ENCODE measurements at places on chromosomes 13 and 19.
A peak's percentile ranks its signal among the peaks of the same experiment; 100 is the strongest.

- no peak for DNase-seq
Measured at GRCh38 chr13:113969973-113970611, 3.8 kb downstream of the C13orf46 start.

DNA sequence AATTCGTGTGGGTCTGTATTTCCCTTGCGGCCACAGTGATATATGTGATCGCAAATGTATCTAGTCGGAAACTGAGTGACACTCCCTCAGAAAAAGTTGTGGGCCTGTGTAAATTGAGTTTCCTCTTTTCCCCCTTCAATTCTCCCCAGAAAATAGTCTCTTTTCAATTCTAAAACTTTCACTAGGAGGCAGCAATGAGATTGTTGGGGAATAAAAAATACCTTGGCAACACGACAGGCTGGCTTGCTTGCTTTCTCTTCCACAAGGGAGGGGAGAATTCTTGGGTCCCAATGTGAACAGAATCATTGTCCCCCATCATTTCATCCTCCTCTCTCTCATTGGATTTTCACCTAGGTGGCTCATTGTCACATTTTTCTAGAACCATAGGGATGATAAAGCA, 3.7 kb upstream of the SOX21 start:
- DNase-seq = no peak

GRCh38 chr13:34035676-34036325, 217.9 kb downstream of the RFC3 start:
- peak; percentile 71 for DNase-seq

DNA sequence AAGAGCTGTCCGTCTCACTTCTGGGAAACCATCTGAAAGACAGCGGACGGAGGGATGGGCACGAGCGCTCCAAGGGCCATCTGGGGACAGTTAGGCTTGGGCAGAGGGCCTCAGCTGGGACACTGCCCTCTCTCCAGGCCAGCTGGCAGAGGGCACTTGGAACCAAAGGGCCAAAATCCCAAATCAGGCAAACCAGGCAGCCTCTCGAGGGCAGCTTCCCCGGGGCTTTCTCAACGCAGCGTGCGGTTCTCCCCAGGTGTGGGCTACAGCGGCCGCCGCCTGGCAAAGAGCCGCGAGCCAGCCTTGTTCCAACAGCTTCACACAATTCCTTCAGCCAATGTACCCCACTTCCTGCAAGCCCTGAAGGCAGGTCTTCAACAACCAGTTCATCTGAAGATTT, 5.0 kb downstream of the MLLT1 start:
- no peak for DNase-seq

DNA sequence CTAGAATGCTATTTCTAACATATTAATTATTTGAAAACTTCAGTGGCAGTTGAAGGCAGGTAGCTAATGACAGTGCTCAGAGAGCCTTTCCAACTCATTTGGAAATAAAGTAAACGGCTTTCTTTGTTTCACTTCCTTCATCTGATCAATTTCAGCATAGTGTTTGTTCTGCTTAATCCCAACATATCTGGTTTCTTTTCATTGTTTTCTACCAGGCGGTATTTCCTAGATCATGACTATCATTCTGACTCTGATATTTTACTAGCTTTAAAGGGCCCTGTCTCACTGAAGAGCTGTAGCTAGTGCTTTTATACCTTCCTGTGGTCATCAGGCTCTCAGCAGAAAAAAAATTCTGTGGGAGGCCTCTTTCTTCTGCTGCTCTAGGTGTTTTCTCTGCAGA, 178.6 kb downstream of the RBM26 start:
- DNase-seq = no peak

DNA sequence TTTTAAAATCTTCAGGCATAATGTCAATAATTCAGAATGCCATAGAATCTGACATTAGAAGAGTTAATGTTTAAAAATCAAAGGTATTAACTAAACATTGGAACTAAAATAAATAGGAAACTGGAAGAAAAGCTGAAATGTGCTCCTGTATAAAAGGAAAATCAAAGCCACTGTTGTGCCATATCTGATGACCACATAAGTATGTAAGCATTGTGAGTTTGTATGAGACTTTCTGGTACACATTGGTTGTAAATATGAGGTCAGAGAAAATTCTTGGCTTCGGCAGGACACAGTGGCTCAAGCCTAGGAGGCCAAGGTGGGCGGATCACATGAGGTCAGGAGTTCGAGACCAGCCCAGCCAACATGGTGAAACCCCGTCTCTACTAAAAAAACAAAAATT, 48.3 kb upstream of the INTS6 start:
- no peak for DNase-seq

DNA sequence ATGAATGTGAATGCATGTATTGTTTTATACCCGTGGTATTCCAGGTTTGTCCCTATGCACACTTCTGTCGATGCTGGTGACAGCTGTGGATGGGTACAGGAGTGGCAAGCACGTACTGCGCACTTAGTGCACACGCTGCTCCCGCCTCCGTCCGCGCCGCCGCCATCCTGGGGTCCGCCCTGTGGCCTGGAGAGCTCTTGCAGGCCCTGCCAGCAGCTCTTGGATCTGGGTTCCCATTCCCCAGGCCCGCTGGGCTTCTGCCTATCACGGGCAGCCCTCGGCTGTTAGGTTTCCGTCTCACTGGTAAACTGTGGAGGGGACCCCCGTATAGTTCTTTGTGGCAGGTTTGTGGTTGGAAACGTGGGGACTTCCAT, 4.0 kb downstream of the GNA11 start:
- no peak for DNase-seq

DNA sequence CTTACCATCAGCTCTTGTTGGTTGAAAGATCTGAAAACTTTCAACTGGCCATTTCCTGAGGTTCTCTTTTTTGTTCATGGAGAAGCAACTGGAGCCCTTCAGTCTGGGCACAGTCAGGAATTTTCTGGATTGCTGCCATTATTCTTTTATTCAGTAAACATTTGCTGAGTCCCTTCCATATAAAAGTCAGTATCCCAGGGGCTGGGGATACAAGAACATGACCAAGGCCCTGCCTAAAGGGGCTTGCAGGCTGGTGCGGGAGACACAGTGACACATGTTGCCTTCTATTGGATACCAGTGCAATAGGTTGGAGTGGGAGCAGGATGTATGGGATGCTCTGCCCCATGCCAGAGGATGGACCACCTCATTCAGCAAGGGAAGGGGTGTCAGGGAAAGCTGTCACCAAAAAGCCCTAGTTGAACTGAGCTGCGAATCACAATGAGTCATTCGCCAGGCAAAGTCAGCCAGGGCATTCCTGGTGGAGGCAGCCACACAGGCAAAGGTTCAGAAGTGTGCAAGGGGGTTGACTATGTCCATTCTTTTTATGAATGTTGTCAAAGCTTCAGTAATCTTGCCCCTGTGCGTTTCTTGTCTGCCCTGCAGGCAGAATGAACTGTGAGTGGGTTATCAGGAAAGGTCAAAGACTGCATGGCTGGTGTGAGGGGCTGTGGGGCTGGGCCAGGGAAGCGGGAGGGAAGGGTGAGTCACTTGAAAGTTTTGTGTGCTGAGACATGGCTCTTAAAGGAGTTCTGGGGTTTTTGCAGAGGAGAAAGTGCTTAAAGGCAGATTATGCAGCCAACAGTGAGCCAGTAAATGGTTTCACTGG, 395.9 kb downstream of the KCNRG start:
- DNase-seq = peak; percentile 92

GRCh38 chr13:79405501-79405830, 589 bp downstream of the RBM26 start:
- no peak for DNase-seq

GRCh38 chr19:58406818-58407657, 1.4 kb upstream of the ZNF584 start:
- no peak for DNase-seq

- no peak for DNase-seq
Measured at GRCh38 chr13:68078874-68079273, 848.7 kb upstream of the PCDH9 start.

DNA sequence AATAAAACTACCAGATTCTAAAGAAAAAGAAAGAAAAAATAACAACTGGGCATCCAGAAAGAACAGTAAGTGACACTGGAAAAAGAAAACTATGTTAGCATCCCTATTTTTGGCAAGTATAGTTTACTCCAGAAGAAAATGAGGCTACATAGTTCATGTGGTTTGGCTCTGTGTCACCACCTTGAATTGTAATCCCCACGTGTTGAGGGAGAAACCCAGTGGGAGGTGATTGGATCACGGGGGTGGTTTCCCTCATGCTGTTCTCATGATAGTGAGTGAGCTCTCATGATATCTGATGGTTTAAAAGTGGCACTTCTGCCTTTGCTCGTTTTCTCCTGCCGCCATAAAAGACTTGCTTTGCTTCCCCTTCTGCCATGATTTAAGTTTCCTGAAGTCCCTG, 76.9 kb downstream of the ITGBL1 start:
- DNase-seq = peak; percentile 91

DNA sequence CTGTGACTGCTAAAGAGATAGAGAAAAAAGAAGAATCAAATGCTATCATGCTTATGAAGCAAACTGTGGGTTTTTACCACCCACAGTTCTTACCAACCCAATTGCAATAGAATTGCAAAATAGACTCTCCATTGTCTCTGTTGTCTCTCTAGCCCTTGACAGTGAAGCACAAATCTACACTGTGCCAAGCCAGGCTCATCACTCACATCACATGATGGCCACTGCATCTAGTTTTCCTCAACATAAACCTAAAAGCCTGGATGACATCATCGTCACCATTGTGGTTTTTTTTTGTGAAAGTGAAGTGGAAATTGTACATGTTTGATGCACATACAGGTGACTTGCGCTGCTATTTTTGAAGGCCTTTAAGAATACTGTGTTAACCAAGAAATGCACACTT, 56.1 kb downstream of the KL start:
- DNase-seq = no peak

DNA sequence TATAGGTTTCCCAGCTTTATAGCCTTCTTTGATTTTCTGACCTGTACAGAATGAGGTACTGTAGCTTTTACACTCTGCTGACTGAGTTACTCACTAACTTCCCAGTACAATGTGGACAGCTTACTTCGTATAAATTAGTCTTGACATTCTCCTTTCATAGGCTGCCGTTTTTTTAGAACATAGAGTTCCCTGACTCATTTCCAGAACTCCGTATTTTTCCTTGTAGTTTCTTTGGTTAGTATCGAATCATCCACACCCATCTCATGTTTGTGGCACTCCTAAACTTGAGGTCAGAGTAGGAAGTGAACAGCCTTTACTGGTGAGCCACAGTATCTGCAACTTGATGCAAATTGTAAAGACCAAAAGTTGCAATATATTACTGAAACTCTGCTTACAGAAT, 303.9 kb downstream of the SLITRK5 start:
- no peak for DNase-seq

- DNase-seq = no peak
Measured at GRCh38 chr13:36804588-36804987, 14.4 kb upstream of the RFXAP start.

DNA sequence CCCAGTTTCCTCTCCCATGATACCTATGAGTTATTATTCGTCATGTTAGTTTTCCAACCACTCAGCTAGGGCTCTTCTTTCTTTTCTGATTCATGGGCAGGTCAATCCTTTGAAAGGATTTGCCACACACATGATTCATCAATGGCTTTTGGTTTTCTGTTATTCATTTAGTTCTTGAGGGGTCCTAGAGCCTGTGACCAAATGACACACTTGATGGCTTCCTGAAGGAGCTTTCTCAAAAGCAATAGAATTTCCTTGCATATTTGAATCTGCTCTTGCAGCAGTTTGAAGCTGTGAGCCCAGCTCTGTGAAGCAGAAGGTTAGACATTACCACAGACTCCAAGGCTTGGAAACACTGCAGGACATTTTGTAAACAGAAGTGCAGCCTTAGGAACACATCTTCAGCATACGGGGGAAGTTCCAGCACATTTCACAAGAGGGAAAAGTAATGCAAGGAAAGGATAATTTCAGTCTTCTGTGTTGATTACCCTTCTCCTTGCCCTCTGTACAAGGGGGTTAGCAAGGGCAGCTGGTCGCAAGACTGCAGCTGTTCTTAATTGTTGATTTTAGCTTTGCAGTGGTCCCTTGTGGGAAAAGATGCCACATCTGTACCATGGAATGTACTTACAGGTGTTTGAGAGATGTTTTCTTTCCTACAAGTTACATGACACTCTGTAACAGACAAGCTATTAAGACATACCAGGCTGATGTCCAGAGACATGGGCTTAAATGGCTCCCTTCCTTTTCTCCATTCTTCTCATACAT, 338.6 kb downstream of the KCNRG start:
- DNase-seq = peak; percentile 79

- peak; percentile 49 for DNase-seq
Measured at GRCh38 chr13:59690857-59691500, 472.7 kb downstream of the DIAPH3 start.

DNA sequence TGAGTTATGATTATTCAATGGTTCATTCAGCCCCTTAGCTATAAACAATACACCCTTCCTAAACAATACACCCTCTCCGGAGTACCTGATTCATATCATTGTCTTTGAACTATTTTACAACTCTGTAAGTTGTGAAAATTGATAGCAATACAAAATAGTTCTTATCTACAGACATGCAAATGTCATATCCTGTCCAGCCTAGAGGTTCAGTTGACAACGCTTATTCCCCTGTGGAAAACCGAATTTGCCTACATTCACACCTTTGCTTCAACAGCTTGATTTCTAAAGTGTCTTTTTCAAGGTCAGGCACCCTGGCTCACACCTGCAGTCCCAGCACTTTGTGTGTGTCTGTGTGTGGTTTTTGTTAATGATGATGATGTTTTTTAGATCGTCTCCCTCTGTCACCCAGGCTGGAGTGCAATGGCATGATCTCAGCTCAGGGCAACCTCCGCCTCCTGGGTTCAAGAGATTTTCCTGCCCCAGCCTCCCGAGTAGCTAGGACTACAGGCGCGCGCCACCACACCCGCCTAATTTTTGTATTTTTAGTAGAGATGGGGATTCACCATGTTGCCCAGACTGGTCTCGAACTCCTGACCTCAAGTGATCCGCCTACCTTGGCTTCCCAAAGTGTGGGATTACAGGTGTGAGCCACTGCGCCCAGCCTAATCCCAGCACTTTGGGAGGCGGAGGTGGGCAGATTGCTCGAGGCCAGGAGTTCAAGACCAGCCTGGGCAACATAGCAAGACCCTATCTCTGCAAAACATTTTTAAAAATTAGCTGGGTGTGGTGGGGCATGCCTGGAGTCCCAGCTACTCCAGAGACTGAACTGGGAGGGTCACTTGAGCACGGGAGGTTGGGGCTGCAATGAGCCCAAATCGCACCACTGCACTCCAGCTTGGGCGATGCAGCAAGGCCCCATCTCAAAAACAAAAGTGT, 9.6 kb downstream of the C19orf53 start:
- DNase-seq = no peak

- DNase-seq = peak; percentile 84
Measured at GRCh38 chr13:113976711-113977684, 3.1 kb upstream of the C13orf46 start.

GRCh38 chr13:98044301-98044700, 90.8 kb downstream of the IPO5 start:
- no peak for DNase-seq

DNA sequence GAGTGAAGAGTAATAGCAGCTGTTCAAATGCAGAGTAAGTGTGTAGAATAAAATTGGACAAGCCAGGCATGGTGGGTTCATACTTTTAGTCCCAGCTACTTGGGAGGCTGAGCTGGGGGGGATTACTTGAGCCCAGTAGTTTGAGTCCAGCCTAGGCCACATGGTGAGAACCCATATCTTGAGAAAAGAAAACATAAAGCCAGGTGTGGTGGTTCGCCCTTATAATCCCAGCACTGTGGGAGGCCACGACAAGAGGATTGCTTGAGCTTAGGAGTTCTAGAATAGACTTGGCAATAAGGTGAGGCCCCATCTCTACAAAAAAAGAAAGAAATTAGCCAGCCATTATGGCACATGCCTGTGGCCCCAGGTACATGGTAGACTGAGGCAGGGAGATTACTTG, 1241.1 kb downstream of the UQCRFS1 start:
- DNase-seq = no peak

- peak; percentile 65 for DNase-seq
Measured at GRCh38 chr13:97276862-97277269, 54.7 kb downstream of the MBNL2 start.

GRCh38 chr19:17296273-17296672, 7.0 kb downstream of the ABHD8 start:
- no peak for DNase-seq

All from fibroblast of skin of right biceps (primary cell).